ENCODE measurements at places on chromosomes 6 and 20.

DNA sequence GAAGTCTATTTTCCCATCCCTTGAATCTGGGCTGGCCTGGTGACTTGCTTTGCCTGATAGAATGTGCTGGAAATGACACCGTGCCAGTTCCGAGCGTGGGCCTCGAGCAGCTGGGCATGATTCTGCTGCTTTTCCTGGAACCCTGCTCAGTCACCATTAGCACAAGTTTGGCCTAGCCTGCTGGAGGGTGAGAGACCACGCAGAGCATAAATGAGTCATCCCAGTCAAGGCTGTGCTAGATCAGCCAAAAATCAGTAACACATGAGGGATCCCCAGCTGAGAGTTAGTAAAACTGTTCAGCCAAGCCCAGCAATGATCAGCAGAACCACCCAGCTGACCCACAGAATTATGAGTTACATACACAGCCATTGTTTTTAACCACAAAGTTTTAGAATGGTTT lies 74.8 kb upstream of the TOP1 start:
- no peak for DNase-seq

- DNase-seq = no peak
Observed at GRCh38 chr6:75746221-75746620, 2.8 kb upstream of the MYO6 start.

DNA sequence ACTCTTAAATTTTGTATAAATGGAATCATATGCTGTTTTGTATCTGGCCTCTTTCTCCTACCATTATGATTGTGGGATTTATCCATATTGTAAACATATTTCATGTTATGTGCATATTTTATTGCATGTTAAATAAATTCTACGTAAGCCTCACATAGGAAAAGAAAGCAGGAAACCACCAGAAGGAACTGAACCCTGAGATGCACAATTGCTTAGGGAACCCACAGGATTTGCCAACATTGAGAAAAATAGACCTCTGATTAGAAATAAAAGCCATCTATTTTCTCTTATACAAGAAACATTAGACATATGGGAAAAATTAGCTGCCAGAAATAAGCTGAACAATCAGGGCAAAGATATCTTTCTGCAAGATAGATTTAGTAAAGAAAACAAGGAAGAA lies 111.2 kb upstream of the CARMIL1 start:
- no peak for DNase-seq

GRCh38 chr6:115091461-115091860 lies 748.6 kb upstream of the HS3ST5 start:
- no peak for DNase-seq

DNA sequence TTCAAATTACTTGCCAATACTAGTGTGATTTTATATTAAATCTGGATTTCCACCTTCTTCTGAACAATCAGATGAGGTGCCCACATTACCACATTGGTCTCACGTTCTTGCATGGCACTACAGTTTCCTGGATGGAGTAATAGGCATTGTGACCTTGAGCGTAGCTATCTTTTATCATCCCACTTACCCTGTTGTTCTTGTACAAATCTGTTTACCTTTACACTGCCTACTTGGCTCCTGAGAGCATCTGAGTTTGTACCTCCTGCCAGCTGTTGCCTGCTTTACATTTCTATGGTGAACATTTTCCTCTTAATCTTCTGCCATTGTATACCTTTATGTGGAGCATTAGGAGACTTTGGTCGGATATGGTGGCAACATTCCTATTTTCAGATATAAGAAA lies 90.7 kb downstream of the AKAP7 start:
- DNase-seq = no peak

- no peak for DNase-seq
Observed at GRCh38 chr6:45658958-45659357, 281.2 kb upstream of the SUPT3H start.

- no peak for DNase-seq
Observed at GRCh38 chr6:141210901-141211300, 921.8 kb upstream of the GJE1 start.

DNA sequence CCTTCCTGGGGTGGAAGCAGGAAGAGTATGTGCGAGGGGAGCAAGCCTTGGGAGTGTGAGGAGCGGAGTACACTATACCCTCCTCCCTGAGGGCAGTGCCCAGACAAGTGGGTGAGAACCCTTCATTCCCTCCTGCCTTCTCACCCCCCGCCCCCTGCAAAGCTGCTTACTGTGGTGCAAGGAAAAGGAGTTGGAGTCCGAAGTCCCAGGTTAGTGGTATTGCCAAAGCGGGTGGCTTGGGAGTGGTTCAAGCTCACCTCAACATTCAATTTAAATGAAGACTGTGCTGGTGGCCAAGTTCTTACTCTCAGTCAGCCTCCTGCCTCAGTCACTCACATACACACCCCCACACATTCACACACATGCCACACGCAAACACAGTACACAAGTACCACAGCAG lies 74.7 kb upstream of the PRDM1 start:
- DNase-seq = no peak

DNA sequence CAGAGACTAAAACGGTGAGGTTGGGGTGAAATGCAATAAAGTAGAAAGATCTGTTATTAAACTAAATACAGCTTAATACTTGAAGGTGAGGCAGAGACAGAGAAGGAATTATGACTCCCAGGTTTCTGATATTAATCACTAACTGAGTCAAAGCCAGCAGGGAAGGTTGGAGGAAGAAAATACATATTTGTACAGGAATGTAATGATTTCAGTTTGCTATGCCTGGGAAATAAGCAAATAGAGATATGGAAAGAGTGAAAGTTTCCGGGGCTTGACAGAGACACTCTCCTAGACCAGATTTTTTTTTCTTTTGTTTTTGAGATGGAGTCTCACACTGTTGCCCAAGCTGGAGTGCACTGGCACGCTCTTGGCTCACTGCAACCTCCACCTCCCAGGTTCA lies 76.8 kb downstream of the PTPRK start:
- no peak for DNase-seq
